ENCODE measurements at places on chromosomes 16 and 17.
A peak's percentile ranks its signal among the peaks of the same experiment; 100 is the strongest.

DNA sequence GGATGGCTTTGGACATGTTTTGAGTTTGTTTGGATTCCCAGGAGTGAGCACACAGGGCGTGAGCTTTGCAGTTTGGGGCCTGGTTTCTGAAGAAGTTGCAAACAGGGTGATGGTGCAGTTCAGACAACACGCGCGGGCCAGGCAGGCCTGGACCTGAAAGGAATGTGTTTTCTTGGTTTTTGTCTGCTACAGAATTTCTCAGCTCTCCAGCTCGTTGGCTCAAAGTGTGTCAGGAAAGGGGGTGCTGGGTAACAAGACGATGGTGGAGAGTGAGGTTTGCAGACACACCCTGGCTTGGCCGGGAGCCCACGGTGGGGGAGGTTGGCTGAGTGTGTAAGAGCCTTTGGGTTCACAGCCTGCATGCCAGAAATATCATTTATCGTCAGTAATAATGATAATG, 82.3 kb downstream of the CMIP start:
- DNase-seq, result peak; percentile 67

DNA sequence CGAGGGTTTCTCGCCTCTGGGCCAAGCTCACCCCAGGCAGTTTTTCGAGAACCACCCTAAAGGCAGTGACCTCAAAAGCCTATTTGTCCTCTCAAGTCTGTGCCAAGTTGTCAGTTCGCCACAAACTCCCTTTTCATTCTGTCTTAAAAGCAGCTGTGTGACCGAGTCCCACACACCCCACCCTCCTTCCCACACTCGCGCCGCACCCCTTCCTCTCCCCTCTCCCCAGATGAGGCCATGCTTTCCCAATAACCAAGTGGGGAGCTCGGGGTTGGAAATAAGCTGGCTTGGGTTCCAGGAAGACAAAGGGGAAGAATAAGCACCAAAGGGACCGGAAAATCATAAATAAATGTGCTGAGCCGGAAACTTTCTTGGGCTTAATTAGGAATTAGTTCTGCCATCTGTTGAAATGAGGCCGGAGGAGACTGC, 36.7 kb downstream of the GRIN2C start:
- DNase-seq, result no peak

DNA sequence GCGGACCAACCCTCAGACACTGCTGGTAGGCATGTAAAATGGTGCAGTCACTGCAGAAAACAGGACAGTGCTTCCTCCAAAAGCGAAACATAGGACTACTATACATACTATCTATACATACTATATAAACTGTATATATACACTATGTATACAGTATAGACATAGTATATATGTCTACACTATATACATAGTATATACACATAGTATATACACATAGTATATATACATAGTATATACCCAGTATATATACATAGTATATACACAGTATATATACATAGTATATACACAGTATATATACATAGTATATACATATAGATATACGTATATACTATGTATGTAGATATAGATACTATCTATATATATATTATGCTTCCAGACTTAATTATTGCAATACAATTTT, 6.4 kb upstream of the USP36 start:
- no peak for DNase-seq

GRCh38 chr17:2214929-2215615, 88.5 kb downstream of the SMG6 start:
- no peak for DNase-seq

DNA sequence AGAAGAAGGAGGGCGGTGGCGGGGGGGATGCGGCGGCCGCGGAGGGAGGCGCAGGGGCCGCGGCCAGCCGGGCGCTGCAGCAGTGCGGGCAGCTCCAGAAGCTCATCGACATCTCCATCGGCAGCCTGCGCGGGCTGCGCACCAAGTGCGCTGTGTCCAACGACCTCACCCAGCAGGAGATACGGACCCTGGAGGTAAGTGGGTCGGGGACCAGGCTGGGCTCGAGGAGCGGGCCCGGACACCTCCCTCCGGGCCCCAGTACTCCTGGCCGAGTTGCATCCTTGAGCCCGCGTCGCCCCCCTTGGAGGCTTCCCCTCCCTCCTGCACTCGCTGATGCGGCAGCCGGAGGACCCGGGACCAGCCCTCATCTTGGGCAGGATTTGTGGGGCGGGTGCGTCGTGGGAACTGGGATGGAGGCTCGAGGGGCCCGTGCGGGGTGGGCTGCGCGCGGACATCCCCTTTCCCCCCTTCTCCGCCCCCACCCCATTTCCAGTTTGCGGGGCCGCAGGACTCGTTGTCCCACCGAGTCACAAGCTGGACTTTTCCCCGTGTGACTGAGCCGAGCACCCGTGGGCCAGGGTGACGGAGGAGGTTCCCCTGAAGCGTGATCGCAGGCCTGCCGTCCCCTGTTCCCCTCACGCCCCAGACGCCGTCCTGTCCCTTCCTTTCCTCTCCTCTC, 572 bp downstream of the KSR1 start:
- DNase-seq, result no peak

- DNase-seq, result no peak
Measured at GRCh38 chr16:2938206-2938605, 25.9 kb upstream of the KREMEN2 start.

GRCh38 chr16:90009172-90009899, 9.9 kb downstream of the DBNDD1 start:
- DNase-seq, result no peak

DNA sequence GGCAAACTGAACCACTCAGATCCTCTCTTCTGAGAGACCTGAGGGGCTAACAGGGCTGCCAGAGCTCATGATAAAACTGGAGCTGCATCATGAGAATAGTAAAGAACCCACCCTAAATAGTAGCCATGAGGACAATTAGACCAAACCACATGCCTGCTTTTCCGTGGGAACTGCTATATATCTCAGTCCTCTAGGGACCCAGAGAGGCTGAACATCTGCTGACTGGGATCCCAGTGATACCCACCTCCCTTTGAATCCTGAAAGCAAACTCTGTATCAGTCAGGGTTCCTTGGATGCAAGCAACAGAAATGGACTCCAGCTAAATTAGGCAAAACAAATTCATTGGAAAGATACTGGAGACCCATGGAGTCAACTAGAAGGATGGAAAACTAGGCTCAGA, 6.5 kb downstream of the MT1X start:
- DNase-seq, result no peak

GRCh38 chr17:75315541-75316243, 26.5 kb upstream of the SLC25A19 start:
- DNase-seq, result no peak

- no peak for DNase-seq
Measured at GRCh38 chr17:72711521-72712310, 380.8 kb downstream of the SLC39A11 start.

DNA sequence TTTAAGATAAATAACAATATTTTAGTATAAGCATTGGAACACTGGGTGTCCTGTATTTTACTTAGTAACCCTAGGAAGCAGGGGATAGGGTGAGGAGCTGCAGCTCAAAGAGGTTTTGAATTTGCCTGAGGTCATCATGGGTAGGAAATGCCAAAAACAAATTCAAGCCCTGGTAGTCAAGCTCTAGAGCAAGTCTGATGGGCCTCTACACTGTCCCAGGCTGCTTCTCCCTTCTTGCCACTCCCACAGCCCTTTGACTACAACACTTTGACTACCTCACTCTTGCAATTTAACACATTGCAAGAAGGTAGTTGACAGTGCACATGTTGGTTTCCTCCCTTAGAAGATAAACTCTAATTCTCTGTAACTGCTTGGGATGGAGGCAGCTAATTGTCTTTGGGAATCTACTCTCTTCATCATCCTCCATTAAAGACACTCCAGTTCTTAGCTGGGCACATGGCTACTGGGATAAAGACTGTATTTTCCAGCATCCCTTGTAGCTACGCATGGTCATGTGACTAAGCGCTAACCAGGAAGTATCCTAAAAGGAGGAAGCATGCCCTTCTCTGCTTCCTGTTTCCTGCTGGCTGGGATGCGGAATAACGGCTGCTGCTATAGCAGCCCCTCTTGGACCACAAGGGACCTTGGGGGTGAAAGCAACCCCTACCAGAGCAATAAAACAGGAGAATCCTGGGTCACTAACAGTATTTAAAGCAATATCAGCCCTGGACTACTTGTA, 30.7 kb upstream of the SSTR2 start:
- DNase-seq, result no peak

- no peak for DNase-seq
Measured at GRCh38 chr16:21260870-21261791, 17.0 kb downstream of the CRYM start.

- DNase-seq, result no peak
Measured at GRCh38 chr17:373613-374230, 21.1 kb upstream of the RPH3AL start.

DNA sequence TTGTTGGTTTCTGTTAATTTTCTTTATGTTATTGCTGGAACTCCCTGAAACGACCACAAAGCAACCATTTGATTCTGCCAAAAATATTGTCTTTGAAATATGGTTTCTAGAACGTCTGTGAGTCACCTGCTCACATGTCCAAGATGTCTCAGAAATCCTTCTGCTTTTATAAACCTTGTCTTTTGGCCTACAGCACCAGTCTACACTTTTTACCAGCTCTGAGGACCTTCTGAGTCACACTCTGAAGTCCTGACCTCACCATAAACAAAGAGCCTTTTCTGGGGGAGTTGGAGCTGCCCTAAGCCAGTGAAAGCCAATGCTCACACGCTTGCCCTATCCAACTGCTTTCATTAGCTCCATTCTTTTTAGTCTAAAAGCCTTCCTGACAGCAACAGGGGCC, 55.5 kb downstream of the GRIN2A start:
- no peak for DNase-seq

GRCh38 chr16:70759666-70760065, 41.3 kb downstream of the VAC14 start:
- DNase-seq, result no peak

- DNase-seq, result no peak
Measured at GRCh38 chr16:71924710-71925109, 29.4 kb downstream of the IST1 start.

GRCh38 chr16:85125570-85126393, 13.5 kb upstream of the CIBAR2 start:
- DNase-seq, result no peak

DNA sequence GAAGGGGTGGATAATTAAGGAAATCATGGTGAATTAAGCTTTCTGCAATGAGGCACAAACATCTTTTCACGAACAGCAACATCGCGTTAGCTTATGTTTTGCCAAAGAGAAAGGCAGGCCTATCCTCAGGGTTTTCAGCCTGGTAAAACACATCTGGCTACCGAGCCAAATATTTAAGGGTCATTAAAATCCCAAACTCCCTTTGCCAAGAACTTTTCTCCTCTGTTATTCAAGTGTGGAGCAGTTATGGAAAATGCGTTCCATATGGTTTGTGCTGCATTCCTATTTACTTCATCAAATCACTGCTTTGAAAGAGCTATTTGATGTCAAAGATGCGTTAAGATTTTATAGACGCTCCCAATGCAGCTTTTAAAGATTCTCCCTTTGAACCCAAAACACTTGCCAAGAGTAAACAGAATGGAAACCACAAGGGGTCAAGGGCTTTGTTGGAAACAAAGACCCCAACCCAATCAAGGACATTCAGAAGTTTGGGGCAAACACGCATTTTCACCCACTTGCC, 308.3 kb upstream of the CDH5 start:
- DNase-seq, result no peak

- DNase-seq, result no peak
Measured at GRCh38 chr17:6455321-6455705, 11.1 kb downstream of the PIMREG start.

- DNase-seq, result no peak
Measured at GRCh38 chr17:33942414-33942813, 312.7 kb upstream of the CCL2 start.

DNA sequence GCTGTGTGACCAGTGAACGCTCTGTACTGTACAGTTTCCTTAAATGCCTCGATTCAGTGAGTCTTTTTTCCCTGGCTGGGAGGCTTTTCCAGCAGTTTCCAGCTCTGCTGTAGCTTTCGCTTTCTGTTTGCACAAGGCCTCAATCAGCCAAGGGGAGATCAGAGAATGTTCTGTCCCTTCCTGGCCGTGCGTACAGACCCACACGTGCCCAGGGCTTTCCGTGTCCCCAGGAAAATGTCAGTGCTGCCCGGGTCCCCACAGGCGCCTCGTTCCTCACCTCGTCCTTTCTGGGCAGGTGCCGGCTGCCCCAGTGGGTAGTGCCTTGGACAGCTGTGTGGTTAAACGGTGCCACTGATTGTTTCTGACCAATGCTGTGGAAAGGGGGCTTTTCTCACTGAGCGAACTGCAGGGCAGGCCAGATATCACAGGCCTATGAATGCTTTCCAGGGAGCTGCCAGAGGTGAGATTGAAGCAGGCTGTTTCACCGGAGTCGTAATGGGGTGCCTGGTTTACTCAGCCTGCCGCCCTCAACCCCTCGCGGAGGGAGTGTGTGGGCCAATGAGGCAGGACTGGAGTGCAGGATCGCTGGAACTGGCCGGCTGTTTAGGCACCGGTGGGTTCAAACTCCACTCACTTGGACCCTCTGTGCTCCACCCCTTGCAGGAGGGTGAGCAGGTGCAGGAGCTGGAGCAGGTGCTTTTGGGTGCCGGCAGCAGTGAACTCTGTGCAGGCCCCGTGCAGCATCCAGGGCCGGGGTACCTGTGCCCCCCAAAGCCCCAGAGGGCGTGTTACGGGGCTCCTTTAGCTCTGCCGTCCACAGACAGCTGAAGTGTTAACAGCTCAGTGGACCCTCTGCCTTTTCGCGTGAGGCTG, 44.4 kb downstream of the ZNF778 start:
- no peak for DNase-seq

DNA sequence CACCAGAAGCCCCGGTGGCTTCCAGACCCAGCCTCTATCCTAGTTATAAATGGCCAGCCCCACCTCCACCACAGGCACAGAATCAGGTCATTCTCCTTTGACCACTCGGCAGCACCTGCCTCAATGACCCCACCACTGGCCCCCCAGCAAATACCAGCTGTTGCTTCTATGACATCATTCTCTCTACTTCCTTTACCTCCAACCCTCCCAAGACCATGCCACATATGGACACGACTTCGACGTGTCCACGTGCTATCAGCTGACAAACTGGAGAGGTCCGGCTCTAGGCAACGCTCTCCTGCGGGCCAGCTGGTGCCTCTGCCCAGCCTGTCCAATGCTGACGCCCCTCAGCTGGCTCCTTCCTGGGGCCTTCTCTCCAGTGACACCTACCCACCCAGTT, 5.9 kb downstream of the ALYREF start:
- no peak for DNase-seq

DNA sequence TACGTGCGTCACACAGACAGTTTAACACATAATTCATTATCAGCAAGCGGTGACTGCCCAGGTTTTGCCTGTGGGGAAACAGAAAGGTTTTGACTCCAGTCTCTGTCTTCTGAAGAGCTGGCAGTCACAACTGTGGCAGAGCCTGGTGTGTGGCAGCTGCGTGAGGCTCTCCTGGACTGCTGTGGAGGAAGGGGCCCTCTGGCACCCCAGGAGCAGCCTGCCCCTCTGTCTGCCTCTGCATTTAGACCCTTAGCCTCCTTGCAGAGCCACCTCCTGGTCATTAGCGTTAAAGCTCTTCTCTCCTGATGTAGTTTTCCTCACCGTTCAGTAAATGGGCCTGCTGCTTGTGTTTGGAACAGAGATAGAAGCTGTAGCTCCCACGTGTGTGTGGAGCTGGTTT, 10.9 kb downstream of the RAB40C start:
- no peak for DNase-seq

GRCh38 chr17:44840936-44841335, 6.7 kb upstream of the HIGD1B start:
- DNase-seq, result no peak
